ENCODE measurements at places on chromosomes 3 and 15.

- no peak for DNase-seq
Observed at GRCh38 chr3:171813897-171814460, 3.7 kb upstream of the PLD1 start.

- DNase-seq, result no peak
Observed at GRCh38 chr3:59180006-59180405, 130.2 kb upstream of the CFAP20DC start.

DNA sequence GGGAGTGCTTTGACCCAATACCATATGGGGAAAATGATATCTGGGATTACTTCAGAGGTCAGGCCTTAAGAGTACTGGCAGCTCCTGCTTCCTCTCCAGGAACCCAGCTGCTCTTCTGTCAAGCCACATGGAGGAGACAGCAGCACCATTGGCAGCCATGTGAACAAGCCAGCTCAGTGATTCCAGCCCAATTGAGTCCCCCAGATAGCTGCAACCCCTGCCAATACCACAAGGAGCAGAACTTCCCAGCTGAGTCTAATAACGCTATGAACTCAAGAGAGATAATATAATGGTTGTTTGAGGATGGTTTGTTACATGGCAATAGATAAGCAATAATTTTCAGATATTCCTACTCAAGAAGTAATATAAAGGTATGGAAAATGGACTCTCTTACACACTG, 126.8 kb upstream of the CPNE4 start:
- no peak for DNase-seq

DNA sequence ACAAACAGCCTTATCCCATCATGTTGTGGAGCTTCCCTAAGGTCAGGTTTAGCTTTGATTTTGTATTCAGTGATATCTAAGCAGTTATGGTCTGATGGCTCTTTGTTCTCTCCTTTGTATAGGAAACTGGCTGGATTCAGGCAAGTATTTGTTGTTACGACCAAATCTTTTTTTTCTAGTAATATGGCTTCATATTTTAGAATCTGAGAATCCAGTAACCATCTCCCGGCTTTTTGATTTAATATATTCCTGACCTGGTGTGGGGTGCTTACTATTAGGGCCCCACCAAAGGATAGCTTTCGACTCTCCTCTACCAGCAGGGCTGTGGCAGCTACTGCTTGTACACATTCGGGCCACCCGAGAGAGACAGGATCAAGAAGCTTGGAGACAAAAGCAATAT, 23.0 kb downstream of the ARL8B start:
- no peak for DNase-seq

GRCh38 chr3:150348500-150348899, 59.6 kb upstream of the TSC22D2 start:
- no peak for DNase-seq

DNA sequence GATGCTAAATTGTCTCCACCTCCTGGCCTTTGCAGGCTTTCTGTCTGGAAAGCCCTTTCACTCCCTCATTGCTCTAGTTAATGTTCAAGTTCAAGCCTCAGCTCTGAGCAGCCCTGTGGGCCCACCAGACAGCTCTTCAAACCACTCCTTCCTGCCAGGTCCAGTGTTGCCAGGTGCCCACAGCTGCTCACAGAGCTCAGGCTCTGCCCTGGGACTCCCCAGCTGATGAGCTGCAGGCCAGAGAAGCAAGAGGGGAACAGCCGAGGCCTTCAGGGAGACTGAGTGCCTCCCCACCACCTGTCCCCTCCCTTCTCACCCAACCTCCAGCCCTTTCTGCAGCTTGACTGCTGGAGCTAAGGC, 1.3 kb upstream of the ZBTB47 start:
- DNase-seq, result no peak

DNA sequence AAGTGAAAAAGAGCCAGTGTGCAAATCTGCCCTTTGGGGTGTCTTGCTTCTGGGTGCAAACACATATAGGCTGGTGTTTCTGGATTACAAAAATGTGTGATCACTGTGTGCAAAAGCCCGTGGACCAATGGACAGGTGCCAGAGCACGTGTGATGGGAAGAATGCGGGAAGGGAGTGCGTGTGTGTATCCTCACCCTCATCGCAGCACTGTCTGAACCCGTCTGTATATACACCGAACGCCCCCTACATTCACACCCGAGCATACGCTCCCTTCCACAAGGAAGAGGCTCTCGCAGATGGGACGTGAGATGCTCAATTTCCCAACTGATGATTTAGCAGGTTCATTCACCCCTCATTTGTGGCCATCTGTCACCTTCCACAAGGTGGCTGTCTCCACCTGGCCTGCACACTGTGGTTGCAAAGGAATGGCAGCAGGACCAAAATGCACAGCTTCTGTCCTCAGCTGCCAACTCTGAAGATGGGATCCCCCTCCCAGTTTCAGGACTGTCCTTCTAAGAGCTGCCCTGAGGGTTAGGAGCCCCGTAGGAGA, 19.4 kb upstream of the SLC6A1 start:
- no peak for DNase-seq

GRCh38 chr3:11312166-11312565, 40.0 kb downstream of the ATG7 start:
- DNase-seq, result no peak

- no peak for DNase-seq
Observed at GRCh38 chr3:5134499-5134898, 12.4 kb downstream of the ARL8B start.

DNA sequence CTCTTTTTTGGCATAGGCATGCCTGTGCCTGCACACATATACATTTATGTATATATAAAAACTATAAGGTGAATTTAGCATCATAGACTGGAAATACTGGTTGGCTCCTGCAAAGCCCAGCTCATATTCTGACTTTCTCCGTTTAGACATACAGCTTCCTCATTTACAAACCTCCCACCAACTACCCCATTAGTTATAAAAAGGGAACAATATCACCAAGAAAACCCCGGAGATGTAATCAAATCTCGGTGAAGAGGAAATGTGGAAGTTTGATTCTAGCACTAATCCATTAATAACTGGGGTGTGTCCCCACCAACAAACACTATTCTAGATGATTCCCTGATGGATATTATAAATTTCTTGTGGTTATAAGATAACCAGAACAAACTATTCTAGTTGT, 517.7 kb upstream of the TBL1XR1 start:
- DNase-seq, result no peak

- no peak for DNase-seq
Observed at GRCh38 chr15:33968224-33968623, at the start of gene CHRM5. CHRM5 (plus strand) TSS chr15:33968497; CDS start chr15:34062718, 94,221 bp downstream.

- DNase-seq, result no peak
Observed at GRCh38 chr3:69179740-69180372, 57.5 kb upstream of the LMOD3 start.

DNA sequence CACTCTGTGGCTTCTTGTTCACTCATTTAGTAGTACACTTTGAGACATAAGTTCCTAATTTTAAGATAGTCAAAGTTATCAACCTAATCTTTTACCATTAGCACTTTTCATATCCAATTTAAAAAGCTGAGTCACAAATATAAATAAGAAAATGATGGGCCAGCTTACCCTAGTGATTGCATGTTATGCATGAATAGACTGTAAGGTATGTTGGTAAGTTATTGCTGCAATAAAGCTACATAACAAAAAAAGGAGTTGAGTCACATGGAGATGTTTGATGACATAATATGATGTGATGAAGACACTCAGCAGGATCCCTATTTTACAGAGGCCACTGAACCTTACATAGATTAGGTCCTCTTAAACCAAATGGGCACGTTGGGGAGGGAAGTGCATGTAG, 161.3 kb downstream of the OCA2 start:
- no peak for DNase-seq

Data from stimulated activated CD4-positive, alpha-beta T cell treated with anti-CD3 and anti-CD28 coated beads, Interleukin-1b, Interleukin-23, amount 100 ng/mL, for 24 hours (primary cell).